CD8-positive, alpha-beta memory T cell (primary cell): ENCODE measurements at places on chromosomes 2 and 18. TPM values are rescaled to one million over a fixed set of nuclear protein-coding genes. Genes with fewer than 3 reads are reported as not detected.

DNA sequence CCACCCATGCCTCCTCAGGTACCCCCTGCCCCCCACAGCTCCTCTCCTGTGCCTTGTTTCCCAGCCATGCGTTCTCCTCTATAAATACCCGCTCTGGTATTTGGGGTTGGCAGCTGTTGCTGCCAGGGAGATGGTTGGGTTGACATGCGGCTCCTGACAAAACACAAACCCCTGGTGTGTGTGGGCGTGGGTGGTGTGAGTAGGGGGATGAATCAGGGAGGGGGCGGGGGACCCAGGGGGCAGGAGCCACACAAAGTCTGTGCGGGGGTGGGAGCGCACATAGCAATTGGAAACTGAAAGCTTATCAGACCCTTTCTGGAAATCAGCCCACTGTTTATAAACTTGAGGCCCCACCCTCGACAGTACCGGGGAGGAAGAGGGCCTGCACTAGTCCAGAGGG is 803 bp upstream of the DES start:
- H3K4me3 ChIP-seq, result no peak overlapping the region
- peaks cover 10% of the 10 kb centered on the region for H3K27me3 ChIP-seq
- no peaks in the 10 kb centered on the region for H3K36me3 ChIP-seq
- no peak overlapping the region for H3K27ac ChIP-seq
- H3K4me1 ChIP-seq, result no peaks in the 10 kb centered on the region

- H3K4me3 ChIP-seq, result no peak overlapping the region
- H3K36me3 ChIP-seq, result no peaks in the 10 kb centered on the region
- H3K4me1 ChIP-seq, result no peaks in the 10 kb centered on the region
- H3K27me3 ChIP-seq, result no peaks in the 10 kb centered on the region
- DNase-seq, result no peak
Observed at GRCh38 chr2:217108575-217109027, 248.7 kb upstream of the TNP1 start.

- H3K27ac ChIP-seq, result no peak overlapping the region
- no peaks in the 10 kb centered on the region for H3K27me3 ChIP-seq
- no peaks in the 10 kb centered on the region for H3K4me1 ChIP-seq
- H3K4me3 ChIP-seq, result no peak overlapping the region
- no peaks in the 10 kb centered on the region for H3K36me3 ChIP-seq
Observed at GRCh38 chr18:40473221-40474029, 1481.6 kb upstream of the PIK3C3 start.

GRCh38 chr2:217510771-217511291 is 492.0 kb downstream of the TNS1 start:
- no peaks in the 10 kb centered on the region for H3K36me3 ChIP-seq
- no peaks in the 10 kb centered on the region for H3K4me1 ChIP-seq
- H3K4me3 ChIP-seq, result no peak overlapping the region
- no peaks in the 10 kb centered on the region for H3K27me3 ChIP-seq
- DNase-seq, result no peak

DNA sequence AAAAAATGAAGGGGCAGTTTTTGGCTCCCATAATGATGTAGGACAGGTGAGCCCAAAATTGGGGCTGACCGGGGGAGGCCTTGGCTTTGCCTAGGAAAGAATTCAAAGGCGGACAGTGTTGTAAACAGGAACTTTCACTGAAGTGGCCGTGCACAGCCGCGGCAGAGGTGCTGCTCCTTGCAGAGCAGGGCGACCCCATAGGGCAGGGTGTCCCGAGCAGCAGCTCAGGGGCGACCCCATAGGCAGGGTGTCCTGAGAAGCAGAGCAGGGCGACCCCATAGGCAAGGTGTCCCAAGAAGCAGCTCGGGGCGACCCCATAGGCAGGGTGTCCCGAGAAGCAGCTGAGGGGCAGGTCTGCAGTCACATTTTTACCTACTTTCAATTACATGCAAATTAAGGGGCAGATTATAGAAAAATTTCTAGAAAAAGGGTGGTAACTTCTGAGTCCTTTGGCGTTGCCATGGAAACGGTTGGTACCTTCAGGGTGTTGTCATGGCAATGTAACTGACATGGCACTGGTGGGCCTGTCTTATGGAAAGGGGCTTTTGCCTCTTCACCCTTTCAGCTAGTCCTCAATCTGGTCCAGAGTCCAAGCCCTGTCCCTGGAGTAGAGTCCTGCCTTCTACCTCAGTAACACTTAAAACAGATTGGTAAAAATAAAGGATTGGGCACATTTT is 134.5 kb downstream of the FBXO15 start:
- H3K27me3 ChIP-seq, result no peaks in the 10 kb centered on the region
- no peak overlapping the region for H3K27ac ChIP-seq
- H3K4me1 ChIP-seq, result no peaks in the 10 kb centered on the region
- DNase-seq, result no peak
- H3K4me3 ChIP-seq, result no peak overlapping the region
- no peaks in the 10 kb centered on the region for H3K36me3 ChIP-seq

DNA sequence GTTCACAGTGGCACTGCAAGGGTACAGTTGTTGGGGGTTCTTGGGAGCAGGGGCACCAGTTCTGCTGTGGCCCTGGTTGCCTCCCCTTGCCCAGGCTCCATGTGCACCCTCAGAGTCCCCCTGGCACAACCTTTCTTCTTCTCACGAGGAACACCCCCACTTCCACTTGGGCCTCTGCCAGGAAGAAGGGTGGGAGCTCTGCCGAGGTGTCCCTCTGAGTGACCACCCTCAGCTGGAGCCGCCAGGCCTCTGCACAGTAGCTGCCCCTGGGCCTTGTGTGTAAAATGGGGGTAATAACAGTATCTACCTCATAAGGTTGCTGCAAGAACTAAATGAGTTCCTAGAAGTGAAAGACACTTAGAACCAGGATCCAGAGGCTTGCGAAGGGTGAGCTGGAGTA is 8.4 kb downstream of the TPRKB start:
- H3K36me3 ChIP-seq, result peaks cover 29% of the 10 kb centered on the region
- H3K27ac ChIP-seq, result no peak overlapping the region
- DNase-seq, result no peak
- no peaks in the 10 kb centered on the region for H3K4me1 ChIP-seq
- H3K4me3 ChIP-seq, result no peak overlapping the region

DNA sequence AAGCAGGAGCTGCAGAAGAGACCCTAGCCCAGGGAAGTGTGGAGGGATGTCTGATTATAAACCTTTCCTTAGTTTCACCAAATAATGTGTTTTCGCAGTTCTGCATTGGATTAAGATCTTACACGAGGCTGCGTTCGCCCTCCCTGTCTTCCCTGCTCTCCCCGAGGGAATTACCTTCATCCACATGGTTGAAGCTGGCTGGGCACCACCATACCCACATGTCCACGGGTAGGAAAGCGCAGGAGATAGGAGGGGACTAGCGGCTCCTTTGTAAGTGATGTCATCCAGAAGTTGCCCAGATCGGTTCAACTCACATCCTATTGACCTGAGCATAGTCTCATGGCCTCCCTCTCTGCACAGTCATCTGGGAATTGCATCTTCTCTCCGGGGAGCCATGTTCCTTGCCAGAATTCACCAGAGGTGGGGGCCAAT is 1.1 kb downstream of the TTL start:
- H3K36me3 ChIP-seq, result no peaks in the 10 kb centered on the region
- no peak for DNase-seq
- H3K4me3 ChIP-seq, result peak overlapping the region; percentile 83
- no peaks in the 10 kb centered on the region for H3K27me3 ChIP-seq
- peak overlapping the region; percentile 58 for H3K27ac ChIP-seq

GRCh38 chr2:55611997-55612396 is 5.4 kb downstream of the PPP4R3B start:
- DNase-seq, result no peak
- peaks cover 15% of the 10 kb centered on the region for H3K36me3 ChIP-seq
- H3K4me3 ChIP-seq, result no peak overlapping the region
- H3K27ac ChIP-seq, result no peak overlapping the region
- H3K4me1 ChIP-seq, result peaks cover 63% of the 10 kb centered on the region

GRCh38 chr18:53056064-53056463 is 716.1 kb downstream of the DCC start:
- no peaks in the 10 kb centered on the region for H3K27me3 ChIP-seq
- no peaks in the 10 kb centered on the region for H3K36me3 ChIP-seq
- no peak for DNase-seq
- no peak overlapping the region for H3K4me3 ChIP-seq

GRCh38 chr2:174605687-174606086 is 8.1 kb upstream of the WIPF1 start:
- H3K4me3 ChIP-seq, result no peak overlapping the region
- DNase-seq, result peak; percentile 35
- H3K4me1 ChIP-seq, result peaks cover 79% of the 10 kb centered on the region
- H3K27ac ChIP-seq, result no peak overlapping the region
- no peaks in the 10 kb centered on the region for H3K36me3 ChIP-seq

- no peaks in the 10 kb centered on the region for H3K4me1 ChIP-seq
- H3K27me3 ChIP-seq, result no peaks in the 10 kb centered on the region
Observed at GRCh38 chr18:7207366-7207915, 23.4 kb upstream of the LRRC30 start.

Gene TUBA4A
- total RNA-seq, result 175 TPM

Gene CHRND
- not detected for total RNA-seq

Gene BCL2L11
- 40.6 TPM for total RNA-seq

Gene LYPD6B
- not detected for total RNA-seq
